Activated CD8-positive, alpha-beta memory T cell treated with anti-CD3 and anti-CD28 coated beads for 1 hour (primary cell): ENCODE measurements at places on chromosomes 6 and 20.

DNA sequence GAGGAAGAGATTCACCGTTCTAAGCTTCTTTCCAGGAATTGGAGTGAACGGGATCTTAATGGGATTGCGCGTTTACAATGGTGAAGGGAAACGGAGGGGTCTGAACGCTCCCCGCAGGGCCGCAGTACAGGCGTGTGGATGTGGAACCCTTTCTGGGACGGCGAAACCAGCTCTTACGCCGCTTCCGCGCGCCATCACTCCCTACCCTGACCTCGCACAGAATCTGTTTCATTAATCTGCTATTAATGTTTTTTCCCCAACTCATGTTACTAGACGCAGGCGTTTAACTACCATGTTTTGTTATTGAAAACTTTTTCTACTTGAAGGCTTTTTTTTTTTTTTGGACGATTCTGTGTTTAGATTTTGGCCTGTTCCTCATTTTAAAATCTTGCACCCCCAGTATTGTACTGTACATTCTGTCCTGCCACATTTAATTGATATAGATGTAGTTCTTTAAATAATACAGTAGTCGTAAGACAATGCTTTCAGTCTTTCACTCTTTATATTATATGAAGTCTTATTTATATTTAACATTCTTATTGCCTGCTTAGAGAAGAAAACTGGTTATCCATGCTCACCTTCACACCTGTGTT is 696 bp upstream of the SUPT3H start:
- DNase-seq: no peak

- DNase-seq: no peak
Measured at GRCh38 chr20:36604952-36605398, 604 bp upstream of the RAB5IF start.

- DNase-seq: no peak
Measured at GRCh38 chr6:28343898-28344677, 5.7 kb upstream of the ZKSCAN3 start.

GRCh38 chr20:31827059-31827458 is 7.9 kb downstream of the MYLK2 start:
- DNase-seq: no peak

GRCh38 chr6:121086876-121087275 is 247.4 kb downstream of the TBC1D32 start:
- no peak for DNase-seq

DNA sequence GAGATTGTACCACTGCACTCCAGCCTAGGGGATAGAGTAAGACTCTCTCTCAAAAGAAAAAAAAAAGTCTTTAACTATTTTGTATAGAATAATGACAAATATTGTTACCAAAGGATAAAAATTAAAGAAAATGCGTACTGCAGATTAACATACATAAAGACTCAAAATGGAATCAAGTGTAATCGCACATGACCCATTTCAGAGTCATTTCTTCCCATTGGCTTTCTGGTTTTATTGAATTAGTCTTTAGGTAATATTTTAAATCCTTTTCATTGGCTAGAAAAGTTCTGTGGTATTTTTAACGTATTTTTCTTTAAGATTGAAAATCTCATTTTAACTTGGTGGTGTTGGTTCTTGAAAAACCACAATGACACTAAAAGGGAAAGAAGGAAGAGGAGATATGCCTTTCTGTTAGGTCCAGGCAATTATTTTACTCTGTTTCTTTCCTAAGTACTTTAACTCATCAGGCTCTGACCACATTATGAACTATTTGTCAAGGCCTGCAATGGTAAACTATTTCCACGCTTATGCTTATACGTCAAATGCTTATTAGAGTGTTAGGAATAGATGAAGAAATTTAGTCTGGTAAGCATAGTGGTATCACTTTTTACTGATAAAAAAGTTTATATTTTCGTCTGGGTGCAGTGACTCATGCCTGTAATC is 52.3 kb downstream of the PLEKHG1 start:
- no peak for DNase-seq

DNA sequence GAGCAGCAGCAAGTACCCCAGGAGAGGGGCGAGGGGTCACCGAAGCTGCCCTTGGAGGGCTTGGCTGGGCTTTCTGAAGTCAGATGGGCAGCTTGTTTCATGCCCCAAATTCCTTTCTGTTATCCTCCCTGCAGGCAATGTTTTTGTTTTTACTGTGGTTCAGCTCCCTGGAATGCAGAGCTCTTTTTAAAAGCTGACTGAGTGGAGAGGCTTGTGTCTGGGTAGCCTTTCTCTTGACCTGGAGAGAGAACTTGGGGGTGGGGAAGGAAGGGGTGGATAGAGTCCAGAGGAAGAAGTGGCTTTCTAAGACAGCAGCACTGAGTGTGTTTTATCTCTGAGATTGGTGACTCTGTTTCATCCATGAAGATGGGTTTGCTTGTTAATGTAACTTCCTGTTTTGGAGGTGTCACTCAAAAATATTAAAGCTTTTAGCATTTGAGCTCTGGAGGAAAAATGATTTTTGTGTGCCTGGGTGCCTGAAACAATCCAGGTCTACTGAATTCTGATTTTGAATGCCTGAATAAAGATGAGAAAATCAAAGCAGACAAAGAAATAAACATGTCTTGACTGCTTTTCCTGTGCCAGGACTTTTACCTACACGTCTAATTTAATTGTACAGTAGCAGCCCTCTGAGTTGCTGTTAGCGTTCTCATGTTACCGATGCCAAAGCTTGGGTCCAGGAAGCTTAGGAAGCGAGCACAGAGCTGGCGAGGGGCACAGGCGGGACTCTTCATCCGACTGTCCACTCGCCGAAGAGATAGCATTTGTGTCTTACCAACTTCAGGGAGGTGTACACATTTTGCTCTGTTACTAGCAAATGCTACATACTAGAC is 78.2 kb upstream of the EEF1E1 start:
- no peak for DNase-seq

GRCh38 chr6:18259675-18260447 is 4.5 kb downstream of the DEK start:
- DNase-seq: no peak

GRCh38 chr6:113719064-113719463 is 138.1 kb upstream of the MARCKS start:
- no peak for DNase-seq

GRCh38 chr6:15362274-15363160 is 116.6 kb downstream of the JARID2 start:
- DNase-seq: no peak

GRCh38 chr20:9508240-9508661 is 6.1 kb upstream of the LAMP5 start:
- DNase-seq: no peak

GRCh38 chr6:148750838-148751792 is 4.3 kb downstream of the UST start:
- DNase-seq: no peak

DNA sequence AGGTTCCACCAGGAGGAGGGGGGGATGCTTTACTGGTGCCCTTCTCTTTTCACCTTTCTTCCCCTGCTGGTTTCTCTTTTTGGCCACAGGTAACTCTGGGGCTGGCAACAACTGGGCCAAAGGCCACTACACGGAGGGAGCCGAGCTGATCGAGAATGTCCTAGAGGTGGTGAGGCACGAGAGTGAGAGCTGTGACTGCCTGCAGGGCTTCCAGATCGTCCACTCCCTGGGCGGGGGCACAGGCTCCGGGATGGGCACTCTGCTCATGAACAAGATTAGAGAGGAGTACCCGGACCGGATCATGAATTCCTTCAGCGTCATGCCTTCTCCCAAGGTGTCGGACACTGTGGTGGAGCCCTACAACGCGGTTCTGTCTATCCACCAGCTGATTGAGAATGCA is 4.4 kb downstream of the TUBB1 start:
- DNase-seq: no peak

GRCh38 chr6:163620670-163621330 is 206.3 kb downstream of the QKI start:
- no peak for DNase-seq

DNA sequence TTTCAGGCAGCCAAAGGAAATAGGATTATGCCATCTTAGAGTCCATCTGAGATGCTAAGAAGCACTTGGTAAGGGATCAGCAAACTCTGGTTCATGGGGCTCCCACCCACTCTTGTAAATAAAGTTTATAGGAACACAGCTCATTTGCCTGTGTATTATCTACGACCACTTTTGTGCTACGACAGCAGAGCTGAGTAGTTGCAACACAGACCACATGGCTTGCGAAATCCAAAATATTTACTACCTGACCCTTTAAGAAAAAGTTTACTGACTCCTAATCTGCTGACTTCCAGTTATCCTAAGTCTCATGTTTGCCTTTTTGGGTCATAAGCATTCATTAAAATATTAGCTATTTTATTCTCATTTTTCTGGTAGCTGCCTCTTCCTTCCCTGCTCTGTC is 859.0 kb downstream of the QKI start:
- DNase-seq: no peak

- no peak for DNase-seq
Measured at GRCh38 chr20:32315891-32316290, 38.4 kb downstream of the KIF3B start.

- DNase-seq: no peak
Measured at GRCh38 chr20:16599257-16599656, 26.0 kb upstream of the KIF16B start.

DNA sequence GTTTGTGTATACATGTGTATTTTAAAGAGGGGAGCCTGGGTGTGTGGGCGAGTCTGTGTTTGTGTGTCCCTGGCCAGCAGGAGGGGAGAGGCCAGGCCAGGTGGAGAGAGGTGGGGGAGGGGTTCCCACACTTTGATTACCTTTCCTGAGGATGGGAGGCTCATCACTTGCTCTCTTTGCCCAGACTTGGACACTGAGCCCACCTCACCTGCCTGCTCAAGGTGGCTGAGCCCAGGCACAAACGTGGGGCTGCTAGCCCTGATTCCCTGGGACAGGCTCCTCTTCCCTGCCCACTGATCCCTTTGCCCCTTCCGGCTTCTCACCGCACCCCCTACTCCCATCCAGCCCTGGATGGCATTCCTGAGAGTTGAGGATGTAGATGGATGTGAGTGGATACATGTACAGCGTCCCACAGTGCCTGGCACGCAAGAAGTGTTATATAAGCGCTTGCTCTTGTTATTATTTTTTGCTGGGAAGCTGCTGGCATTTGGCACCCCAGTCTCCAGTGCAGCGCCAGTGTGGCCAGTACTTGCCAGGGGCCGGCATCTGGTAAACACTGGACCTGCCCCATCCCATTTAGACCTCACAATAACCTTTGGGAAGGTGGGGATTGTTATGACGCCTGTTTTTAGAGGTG is 2.7 kb downstream of the CEBPB start:
- no peak for DNase-seq

- DNase-seq: no peak
Measured at GRCh38 chr6:143697076-143697800, 19.5 kb downstream of the PHACTR2 start.

- DNase-seq: no peak
Measured at GRCh38 chr6:43491750-43492661, 14.6 kb downstream of the TJAP1 start.

- DNase-seq: no peak
Measured at GRCh38 chr6:40509086-40509485, 78.1 kb downstream of the LRFN2 start.

DNA sequence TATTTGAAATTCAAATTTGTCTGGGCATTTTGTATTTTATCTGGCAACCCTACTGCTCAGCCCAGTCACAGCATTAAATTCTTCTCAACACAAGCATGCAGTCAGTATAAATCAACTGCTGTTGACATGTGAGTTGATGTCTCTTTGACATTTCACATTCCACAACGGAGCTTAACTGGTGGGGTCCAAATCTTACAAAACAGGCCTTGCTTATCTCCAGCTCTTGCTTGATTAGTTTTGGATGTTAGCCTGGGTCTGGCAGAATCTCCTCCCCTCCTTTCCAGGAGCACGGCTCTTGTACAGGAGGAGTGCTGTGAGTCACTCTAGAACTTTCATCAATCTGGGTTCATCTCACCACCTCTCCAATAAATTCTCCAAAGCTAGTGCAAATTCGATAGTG is 80.8 kb upstream of the PHACTR1 start:
- DNase-seq: no peak

- no peak for DNase-seq
Measured at GRCh38 chr6:134950482-134950881, 581 bp upstream of the ALDH8A1 start.

DNA sequence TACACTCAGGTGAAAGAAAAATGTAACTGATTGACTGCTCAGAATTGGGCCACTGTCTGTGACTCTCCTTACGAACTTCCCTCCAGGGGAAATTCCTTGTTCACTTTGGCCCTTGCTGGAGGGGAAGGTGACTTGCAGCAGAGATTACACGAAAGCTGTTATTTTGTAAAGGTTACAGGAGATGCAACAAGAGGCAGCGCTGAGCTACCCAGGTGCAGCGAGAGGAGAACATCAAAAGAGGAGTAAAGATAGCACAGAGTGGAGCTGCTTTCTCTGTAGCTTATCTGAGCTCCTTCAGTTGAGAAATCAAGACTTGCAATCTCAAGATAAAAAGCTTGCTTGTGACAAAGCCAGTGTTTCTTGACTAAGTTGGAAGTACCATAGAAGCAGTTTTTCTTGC is 144.6 kb downstream of the ARHGAP18 start:
- DNase-seq: no peak

DNA sequence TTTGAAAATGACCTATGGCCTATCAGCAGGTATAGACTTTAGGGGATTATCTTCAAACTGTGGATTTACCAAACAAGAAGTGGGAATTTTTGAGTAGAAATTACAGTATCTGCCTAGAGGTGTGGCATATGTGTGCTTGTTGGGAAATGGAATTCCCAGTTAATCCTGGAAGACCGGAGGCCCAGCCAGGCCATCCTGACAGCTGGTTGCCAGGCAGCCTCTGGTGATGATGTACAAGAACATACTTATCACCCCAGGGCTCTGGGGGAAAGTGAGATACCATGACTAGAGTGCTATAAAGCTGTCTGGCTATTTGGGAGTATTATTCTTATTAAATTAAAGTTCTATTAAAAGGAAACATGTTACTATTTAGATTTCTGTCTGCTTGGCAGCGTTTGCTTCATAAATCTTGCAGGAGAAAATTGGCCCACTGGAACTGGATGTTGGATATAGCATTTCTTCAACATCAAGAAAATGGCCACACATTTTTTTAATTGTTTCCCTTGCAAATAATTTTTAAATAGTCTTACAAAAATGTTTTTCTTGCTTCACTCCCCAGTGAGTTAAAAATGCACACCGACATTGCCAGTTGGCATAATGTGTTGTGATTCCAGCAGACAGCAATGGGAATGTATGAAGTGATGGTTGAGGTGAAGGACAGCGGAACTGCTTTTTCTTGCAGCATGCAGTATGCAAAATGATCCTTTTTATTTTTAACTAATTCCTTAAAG is 187.8 kb downstream of the MYLK4 start:
- no peak for DNase-seq

- no peak for DNase-seq
Measured at GRCh38 chr20:9407805-9408421, 106.5 kb upstream of the LAMP5 start.

GRCh38 chr6:153980171-153980570 is 58.9 kb upstream of the OPRM1 start:
- DNase-seq: no peak

GRCh38 chr20:14414560-14414959 is 77.1 kb upstream of the FLRT3 start:
- no peak for DNase-seq

GRCh38 chr6:143901885-143902750 is 37.8 kb downstream of the ZC2HC1B start:
- DNase-seq: no peak
